ENCODE measurements at places on chromosomes 6 and 20. TPM values are rescaled to one million over a fixed set of nuclear protein-coding genes. Genes with fewer than 3 reads are reported as not detected.
A peak's percentile ranks its signal among the peaks of the same experiment; 100 is the strongest.

DNA sequence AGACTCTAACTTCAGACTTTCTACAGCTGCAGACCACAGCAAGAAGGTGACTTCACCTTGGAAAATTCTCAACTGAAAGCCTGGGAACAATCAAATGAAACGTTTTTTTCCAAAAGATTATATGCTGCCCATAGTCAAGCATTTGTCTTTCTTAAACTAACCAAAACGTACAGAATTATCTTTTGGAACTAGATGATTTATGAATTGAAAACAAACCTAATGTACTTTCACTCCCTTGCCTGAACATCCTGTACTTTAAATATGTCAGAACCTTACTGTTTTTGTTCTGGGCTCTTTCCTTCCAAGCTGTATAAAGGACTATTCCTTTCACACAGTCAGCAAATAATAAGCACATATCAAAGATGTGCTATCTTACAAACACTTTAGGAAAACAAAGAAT, 62.4 kb upstream of the TNFAIP3 start:
- DNase-seq, result no peak
- H3K27me3 ChIP-seq, result no peaks in the 10 kb centered on the region
- H3K27ac ChIP-seq, result no peak overlapping the region
- H3K4me3 ChIP-seq, result no peak overlapping the region
- H3K36me3 ChIP-seq, result no peaks in the 10 kb centered on the region
- peaks cover 4% of the 10 kb centered on the region for H3K4me1 ChIP-seq

The C20orf144 gene
- 0.66 TPM for total RNA-seq

The GJA1 gene
- total RNA-seq, result 8.2 TPM

DNA sequence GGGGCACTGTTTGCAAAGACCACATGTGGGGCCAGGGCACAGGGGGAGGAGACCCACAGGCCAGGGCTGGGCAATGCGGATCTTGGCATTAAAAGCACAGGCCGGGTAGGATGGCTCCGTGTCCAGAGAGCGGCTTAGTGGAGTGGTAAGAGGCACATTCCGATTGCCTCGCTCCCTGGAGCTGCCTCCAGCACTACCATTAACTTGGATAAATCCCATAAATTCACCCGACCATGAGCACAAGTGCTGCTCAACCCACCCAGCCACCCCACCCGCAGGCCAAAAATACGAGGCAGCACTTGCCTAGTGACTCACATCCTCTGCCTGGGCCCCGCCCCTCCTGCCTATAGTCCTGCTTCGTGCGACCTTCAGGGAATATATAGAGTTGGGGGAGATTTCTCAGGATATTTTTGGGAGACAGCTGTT, 67.5 kb upstream of the QKI start:
- H3K27me3 ChIP-seq, result no peaks in the 10 kb centered on the region
- no peak for DNase-seq
- H3K36me3 ChIP-seq, result no peaks in the 10 kb centered on the region
- H3K27ac ChIP-seq, result no peak overlapping the region

The DAAM2 gene
- total RNA-seq, result 10.1 TPM

The BPHL gene
- 21.8 TPM for total RNA-seq

The GNAS-AS1 gene
- 3.0 TPM for total RNA-seq

GRCh38 chr20:61056627-61057442, 195.2 kb upstream of the CDH4 start:
- no peak overlapping the region for H3K4me3 ChIP-seq
- no peaks in the 10 kb centered on the region for H3K27me3 ChIP-seq
- no peak for DNase-seq
- H3K4me1 ChIP-seq, result peaks cover 14% of the 10 kb centered on the region
- no peak overlapping the region for H3K27ac ChIP-seq
- no peaks in the 10 kb centered on the region for H3K36me3 ChIP-seq

GRCh38 chr6:54431466-54431865, 123.2 kb downstream of the TINAG start:
- no peaks in the 10 kb centered on the region for H3K36me3 ChIP-seq
- H3K27ac ChIP-seq, result no peak overlapping the region
- DNase-seq, result no peak
- H3K4me3 ChIP-seq, result no peak overlapping the region

The SMIM29 gene
- 21.5 TPM for total RNA-seq

The TMEM14C gene
- total RNA-seq, result 61.0 TPM

DNA sequence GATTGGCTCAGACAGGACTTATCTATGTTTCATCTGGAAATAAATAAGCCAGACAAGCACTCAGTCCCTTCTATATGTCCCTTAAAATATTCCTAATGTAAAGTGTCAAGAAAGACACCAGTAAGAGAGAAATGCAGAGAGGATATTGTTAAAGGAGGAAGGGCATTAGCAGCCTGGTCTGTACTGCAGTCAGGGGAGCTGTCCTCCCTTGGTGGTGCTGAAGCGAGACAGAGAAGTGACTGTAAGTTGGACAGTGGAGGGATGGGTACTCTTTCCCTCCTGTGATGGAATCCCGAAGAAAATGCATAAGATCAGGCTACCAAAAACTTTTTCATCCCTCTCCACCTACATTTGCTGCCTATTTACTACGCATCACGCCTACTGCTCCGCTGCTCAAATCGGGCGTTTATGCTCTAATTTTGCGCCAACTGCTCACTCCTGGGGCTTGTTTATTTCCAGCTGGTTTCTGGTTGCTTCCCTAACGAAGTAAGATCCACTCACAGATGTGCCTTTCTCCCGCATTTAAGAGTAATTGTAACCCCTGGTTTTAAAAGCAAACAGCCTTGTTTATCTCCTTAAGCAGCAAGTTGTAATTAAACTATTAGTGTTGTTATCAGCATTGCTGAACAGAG, 35.2 kb downstream of the PHACTR1 start:
- no peaks in the 10 kb centered on the region for H3K36me3 ChIP-seq
- no peak overlapping the region for H3K27ac ChIP-seq
- DNase-seq, result peak; percentile 51
- no peak overlapping the region for H3K4me3 ChIP-seq

DNA sequence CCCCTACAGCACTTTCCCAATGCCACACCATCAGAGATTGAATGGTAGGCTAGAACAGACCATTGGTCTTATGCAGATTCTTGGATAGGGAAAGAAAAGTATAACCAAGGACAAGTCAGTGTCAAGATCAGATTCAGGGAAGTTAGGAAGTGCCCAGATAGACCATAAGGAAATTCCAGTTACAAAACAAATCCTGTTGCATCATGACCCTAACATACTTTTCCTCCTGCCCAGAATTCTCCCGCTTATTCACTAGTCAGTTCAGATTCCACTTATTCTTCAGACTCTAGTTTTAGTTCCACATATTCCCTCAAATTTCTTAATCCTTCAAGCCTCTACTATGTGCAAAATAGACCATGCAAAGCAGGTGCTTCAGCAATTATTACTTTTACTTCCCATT, 20.7 kb downstream of the METTL24 start:
- no peak for DNase-seq
- H3K27ac ChIP-seq, result no peak overlapping the region
- H3K36me3 ChIP-seq, result no peaks in the 10 kb centered on the region
- no peaks in the 10 kb centered on the region for H3K4me1 ChIP-seq
- no peaks in the 10 kb centered on the region for H3K27me3 ChIP-seq
- no peak overlapping the region for H3K4me3 ChIP-seq

The KIF25 gene
- total RNA-seq, result not detected

All from body of pancreas (tissue), 4 donors.